ENCODE measurements at places on chromosomes 4 and X. TPM values are rescaled to one million over a fixed set of nuclear protein-coding genes. Genes with fewer than 3 reads are reported as not detected.

Gene UGT2B11
- not detected for total RNA-seq

Gene SYP
- total RNA-seq: 3.1 TPM

DNA sequence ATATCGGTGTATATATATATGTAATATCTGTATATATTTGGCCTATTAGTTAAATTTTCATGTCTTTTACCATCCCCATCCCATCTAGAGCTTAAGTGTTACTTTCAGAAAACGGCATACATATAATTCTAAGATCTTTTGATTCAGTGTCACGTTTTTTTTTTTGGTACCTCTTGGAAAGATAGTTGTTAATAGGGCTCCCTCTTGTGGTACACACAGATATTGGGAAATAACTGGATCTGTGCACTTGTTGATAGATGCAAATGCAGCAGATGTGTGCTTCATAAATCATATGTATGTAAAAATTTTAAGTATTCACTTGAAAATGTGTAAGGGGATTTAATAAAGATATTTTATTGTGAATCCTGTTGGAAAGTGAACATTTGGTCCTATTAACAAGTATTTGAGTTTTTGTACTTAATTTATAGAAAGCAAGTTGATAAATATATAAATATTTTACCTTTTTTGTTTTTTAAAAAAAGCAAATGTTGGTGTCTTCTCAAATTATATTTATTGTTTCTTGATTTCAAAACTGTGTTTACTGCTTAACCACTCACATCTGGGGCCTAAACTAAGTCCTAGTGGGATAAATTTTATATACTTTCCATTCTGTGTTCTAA, 74.7 kb downstream of the PAQR3 start:
- DNase-seq: no peak

GRCh38 chr4:18676526-18676915, 655.0 kb upstream of the LCORL start:
- DNase-seq: no peak

DNA sequence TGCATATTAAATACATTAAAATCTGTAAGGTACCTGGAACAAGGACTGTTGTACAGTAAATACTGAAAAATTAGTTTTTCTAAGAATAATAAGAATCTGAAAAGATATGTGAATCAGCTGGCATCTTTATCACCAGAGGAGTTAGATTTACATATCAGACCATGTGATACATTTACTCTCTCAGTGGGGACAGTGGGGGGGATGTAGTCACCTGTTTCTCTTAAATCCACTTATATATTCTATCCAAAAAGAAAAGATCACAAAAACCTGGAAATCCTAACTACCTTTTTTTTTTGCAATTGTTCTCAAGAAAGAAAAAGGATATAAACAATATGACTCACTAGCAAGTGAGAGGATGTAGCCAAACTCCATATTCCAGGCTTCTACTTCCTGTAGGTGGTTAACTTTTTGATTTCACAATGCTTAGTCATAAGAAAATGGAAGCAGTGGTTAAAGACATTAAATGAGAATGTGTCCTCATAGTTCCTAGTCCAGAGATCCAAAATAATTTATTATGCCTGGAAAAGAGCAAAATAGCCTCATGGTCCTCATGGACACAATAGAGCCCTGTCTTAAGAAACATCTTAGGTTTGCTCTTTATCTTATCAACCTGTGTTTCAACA, 22.5 kb upstream of the MYOZ2 start:
- no peak for DNase-seq

Gene GATA1
- not detected for total RNA-seq

Gene JCHAIN
- total RNA-seq: 6.6 TPM

Gene PFKFB1
- total RNA-seq: not detected

DNA sequence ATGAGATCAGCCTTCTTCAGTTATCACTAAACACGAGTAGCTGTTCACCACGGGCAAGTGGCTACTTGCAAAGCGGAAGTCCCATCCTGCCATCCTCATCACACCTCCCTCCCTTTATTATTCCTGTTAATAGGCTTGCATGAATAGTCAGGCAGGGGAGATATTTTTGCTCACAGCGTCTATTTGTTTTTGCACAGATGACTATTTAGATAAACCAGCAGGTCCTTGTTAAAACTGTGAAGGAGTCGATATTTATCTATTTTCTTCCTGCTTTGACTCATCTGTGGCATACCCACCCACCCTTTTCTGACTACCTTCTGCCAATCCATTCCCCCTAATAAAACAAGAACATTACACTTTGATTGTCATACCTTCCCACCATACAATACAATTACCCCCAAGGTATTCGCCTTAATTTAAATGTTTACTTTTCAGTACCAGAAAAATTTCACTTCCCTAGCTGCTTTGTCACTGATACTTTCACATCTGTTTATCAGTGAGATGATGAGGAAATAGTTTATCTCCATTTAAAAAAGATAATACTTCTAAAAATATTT, 96.6 kb upstream of the BANK1 start:
- DNase-seq: no peak

Gene UPF3B
- 3.9 TPM for total RNA-seq

- DNase-seq: no peak
Observed at GRCh38 chr4:149166365-149166764, 649.3 kb downstream of the IQCM start.

DNA sequence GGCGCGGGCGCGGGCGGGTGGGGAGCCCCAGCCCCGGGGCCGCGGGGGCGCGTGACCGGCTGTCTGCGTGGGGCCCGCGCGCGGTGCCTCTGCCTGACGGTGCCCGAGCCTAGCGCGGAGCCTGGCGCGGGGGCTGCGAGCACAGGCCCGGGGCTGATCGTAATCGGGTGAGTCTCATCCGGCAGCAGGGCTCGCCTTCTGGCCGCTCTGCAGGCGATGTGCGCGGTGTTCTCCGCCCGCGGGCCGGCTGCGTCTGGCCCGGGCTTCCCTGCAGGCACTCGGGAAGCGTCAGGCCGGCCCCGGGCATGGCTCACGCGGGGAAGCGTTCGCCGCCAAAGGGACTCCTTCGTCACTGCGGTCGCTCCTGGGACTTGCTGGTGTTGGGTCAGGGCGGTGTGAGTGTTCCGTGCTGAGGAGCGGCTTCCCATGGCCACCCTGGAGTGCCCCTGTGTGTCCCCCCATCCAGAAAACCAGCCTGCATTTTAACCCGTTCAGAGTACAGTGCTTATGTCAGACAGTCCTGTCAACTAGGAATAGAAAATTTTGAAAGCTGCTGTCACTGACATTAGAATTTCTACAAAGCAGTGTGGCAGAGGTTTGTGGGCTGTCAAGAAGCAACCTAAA, 40.6 kb downstream of the FAM149A start:
- peak; percentile 70 for DNase-seq

DNA sequence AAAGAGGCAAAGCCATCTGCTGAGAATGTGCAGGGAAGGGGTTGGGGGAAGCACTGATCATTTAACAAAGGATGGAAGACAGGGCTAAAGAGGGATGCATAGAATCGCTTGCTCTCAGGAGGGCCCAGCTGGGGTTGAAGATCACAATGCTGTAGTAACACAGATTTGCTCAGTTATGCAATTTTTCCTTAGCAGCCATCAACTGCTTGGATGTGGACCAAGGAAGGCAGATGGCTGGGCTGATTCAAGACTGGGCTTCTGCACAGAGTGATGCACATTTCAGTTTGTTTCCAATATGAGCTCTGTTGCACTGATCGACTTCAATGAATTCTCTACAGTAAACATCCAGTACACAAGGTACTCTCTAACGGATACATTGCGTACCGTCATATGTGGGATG, 127.8 kb upstream of the TBL1X start:
- peak; percentile 26 for DNase-seq

DNA sequence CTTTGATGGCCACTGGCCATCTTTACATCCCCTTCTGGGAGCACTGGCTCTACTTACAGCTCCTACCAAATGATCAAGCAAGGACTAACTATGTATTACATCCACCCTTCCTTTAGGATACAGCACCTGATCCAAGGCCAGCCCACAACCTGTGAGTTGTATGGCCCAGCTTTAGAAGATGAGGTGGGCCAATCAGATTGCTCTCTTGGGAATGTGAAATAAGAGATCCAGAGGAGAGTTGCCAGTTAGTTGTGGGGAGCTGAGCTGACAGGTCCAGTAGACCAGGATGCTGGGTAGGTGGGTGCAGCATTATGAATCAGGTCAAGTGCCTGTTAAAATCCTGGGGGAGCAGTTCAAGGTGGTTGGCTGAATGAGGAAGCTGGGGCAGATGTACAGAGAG, 111.5 kb downstream of the GNL3L start:
- DNase-seq: no peak

DNA sequence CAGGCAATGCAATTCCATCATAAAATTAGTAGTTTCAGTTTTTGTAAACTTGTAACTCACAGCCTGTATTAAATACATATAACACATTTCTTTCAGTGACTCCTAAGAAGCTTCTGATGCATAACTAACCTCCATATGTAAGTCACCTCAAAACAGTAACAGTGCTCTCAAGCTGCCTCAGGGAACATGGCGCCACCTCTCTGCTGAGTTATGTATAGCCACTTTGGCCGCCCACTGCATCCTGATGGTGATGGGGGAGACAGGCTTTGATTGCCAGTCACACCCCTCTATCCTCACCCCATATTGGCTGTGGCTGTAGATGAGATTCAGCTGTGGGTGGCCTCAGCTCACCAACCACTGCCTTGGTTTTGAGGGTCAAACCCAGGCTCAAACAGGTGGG, 54.3 kb downstream of the LRBA start:
- DNase-seq: peak; percentile 53

Gene EIF2S3
- total RNA-seq: 97.4 TPM

Gene MAGEA2
- not detected for total RNA-seq

- no peak for DNase-seq
Observed at GRCh38 chr4:112371361-112371760, 74.2 kb downstream of the ALPK1 start.

GRCh38 chrX:74382613-74383012, 38.7 kb upstream of the SLC16A2 start:
- peak; percentile 67 for DNase-seq

DNA sequence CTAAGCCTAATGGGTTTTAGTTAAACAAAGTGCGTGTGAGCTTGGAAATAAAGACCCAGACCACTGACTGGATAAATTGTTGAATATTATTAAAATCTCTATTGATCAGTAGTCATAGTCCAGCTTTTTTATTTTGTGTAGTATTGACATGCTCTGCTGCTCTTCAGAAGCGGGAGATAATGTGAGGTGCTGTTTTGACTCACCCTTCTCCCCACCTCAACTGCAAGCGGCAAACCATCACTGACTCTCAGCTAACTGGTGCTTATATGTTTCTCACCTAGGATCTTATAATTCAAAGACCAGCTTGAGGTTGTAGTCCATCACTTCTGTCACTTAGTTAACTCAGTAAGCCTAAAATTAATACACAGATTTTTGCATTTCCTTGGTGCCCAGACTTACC, 72.2 kb downstream of the COMMD8 start:
- DNase-seq: no peak

DNA sequence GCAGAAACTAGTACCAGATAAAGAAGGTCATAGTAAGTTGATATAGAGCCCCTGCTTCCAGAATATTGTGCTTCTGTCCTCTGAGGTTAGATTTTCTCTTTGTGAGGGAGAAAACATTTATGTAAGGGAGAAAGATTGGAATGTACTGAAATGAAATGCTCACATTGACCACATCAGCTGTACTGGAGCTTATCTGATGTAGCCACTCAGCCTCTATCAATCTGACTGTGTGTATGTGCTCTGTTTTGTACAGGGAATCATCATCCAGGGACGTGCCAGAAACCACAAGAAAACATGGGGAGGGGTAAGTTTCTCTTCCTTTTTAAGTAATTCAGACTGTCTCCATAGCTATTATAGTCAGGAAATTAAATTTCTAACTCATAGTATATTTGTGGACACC, 56.8 kb downstream of the PRRG1 start:
- DNase-seq: no peak

DNA sequence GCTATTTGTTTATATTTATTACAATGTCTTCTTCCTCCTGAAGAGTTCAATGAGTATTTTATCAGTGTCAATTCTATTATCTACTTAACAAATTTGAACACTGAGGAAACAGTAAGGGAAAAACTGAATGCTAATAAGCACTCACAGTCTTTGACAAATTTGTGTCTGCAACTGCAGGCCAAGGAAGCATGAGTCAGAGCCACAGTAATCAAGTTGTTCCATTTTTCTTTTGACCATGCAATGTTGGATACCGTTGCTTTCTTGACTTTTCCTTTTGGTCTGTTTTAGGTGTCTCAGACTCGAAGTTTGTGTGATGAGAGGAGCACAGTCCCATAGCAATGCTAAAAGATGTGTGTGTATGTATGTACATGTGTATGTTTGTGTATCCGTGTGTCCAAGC, 359.6 kb downstream of the IL1RAPL1 start:
- DNase-seq: no peak

GRCh38 chrX:117987373-117987772, 129.2 kb downstream of the KLHL13 start:
- no peak for DNase-seq

All from right cardiac atrium (tissue), 5 donors.